ENCODE measurements at places on chromosomes 7 and 10.

- DNase-seq: no peak
Measured at GRCh38 chr10:71085689-71086438, 126.5 kb upstream of the UNC5B start.

DNA sequence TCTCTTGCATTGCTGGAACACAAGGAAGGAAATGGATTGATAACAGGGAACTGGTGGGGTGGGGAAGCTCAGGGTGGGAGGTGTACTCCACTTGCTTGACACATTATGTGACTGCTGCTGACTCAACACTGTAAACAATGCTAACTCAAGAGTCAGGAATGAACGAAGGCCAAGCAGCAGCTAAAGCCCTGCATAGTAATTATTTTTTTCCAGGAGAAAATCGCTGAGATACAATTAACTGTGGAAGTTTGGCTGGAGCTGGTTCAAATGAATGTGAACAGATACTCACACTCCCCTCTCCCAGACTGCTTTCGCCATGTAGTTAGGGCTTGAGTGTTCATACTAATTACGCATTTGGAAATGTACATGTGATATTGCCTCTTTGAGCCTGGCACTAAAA is 170.9 kb upstream of the AOAH start:
- DNase-seq: no peak

DNA sequence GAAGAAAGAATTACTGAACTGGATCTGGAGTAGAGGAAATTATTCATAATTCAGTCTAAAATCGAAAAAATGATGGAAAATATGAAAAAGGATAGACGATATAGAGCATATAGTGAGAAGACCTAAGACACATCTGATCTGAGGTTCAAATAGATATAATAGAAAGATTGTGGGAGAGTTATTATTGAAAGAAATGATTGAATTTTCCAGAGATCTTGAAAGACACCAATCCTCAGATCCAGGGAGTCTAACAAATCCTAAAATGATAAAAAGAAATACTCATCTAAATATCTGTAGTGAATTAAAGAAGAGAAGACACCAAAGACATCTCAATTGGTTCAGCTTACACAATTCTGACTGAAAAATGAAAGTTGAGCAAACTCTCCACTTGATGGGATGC is 12.9 kb downstream of the TCAF1 start:
- no peak for DNase-seq

DNA sequence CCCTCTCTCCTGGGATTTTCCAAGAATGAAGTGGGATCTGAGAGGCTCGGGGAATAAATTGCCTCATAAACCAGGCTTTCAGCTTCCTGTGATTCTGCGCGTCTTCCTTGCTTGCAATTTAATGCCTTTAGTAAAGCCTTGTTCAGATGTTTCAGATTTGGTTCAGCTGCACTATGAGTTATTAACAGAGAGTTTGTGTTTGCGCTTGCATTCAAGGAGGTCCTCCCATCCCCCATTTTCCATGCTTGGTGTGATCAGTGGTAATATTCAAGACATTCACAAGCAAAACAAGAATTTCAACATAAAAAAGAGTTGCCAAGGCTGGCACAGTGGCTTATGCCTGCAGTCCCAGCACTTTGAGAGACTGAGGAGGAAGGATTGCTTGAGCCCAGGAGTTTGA is 1068.9 kb downstream of the TYW1 start:
- DNase-seq: no peak

- no peak for DNase-seq
Measured at GRCh38 chr10:89419548-89419947, 5.2 kb downstream of the IFIT5 start.

DNA sequence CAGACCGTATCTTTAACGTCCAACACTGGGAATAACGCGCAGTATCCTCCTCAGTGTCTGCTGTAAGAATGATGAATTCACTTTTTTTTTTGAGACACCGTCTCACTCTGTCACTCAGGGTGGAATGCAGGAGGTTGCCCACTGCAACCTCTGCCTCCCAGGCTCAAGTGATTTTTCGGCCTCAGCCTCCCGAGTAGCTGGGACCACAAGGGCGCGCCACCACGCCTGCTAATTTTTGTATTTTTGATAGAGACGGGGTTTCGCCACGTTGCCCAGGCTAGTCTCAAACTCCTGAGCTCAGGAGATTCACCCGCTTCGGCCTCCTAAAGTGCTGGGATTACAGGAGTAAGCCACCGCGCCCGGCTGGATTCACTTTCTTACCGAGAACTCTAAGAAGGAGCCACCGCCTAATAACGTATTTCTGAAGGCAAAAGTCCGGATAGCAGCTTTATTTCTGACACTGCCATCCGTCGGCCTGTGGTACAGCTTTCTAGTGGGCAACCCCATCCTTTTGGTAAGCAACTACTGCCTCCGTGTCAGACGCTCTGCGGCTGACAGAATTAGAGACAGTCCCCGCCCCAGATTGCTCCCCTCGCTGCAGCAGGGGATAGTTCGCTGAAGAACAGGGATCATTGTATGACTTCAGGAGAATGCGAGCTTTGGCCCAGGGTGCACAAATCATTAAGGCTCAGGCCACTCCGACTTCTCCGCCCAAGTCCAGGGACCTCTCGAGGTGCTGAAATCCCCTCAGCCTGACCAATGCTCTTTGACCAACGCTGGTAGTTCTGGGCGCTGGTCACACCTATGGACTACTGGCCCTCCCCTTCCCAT is 662 bp downstream of the POLR3A start:
- peak; percentile 34 for DNase-seq

DNA sequence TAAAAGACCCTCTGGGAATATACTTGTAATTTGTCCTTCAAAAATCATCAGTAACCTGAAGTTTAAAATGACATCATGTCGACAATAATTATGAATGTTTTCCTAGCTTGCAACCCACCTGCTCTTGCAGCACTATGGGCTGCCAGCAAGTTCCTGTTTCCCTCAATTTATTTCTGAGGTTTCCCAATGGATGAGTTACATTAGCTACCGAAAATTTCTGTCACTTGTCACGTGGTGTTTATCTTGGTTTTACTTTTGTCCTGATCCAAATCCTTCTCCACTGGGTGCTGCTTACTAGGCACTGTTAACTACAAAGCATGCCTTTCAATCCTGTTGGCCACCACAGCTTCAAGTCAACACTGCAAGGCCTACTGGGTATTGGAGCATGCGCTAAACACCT is 31.5 kb downstream of the GIMAP8 start:
- no peak for DNase-seq

DNA sequence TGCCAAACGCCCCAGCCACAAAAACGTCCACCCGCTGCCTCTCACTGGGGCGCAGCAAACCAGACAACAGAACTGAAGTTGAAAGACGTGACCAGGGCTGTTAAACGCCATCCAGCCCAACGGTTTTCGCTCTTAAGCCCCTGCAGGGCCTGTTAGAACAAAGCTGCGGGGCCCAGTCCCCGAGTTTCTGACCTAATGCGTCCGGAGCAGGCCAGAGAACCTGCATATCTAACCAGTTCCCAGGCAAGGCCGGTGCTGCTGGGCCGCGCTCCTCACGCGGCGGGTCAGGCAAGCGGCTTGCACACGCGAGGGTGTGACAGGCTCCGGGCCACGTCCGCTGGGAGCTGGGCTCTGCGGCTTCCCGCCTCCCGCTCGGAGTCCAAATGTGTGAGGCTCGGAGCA is 87.0 kb downstream of the PTPRN2 start:
- no peak for DNase-seq

GRCh38 chr7:103148131-103148993 is 537 bp downstream of the NAPEPLD start:
- no peak for DNase-seq

DNA sequence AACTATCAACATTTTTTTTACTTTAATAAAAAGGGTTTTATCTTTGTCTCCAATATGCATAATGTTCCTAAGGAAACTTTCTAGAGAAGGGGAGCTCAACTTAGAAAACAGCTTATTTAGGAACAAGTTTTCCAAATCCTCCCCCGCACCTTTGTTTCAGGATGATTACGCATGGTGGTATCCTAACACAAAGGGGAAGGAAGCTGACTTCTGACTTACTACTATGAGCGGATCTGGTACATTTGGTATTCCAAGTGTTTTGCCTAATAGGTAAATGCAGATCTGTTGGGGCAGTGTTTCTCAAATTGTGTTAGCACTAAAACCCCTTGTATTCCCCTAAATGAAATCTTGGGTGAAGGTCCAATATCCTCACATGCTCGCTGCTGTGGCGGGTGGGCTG is 229.3 kb upstream of the KLF14 start:
- no peak for DNase-seq

- peak; percentile 60 for DNase-seq
Measured at GRCh38 chr7:151632750-151633515, 113.2 kb upstream of the RHEB start.

- no peak for DNase-seq
Measured at GRCh38 chr10:7520507-7521485, 110.0 kb upstream of the SFMBT2 start.

GRCh38 chr7:17132726-17133125 is 165.7 kb upstream of the AHR start:
- no peak for DNase-seq

DNA sequence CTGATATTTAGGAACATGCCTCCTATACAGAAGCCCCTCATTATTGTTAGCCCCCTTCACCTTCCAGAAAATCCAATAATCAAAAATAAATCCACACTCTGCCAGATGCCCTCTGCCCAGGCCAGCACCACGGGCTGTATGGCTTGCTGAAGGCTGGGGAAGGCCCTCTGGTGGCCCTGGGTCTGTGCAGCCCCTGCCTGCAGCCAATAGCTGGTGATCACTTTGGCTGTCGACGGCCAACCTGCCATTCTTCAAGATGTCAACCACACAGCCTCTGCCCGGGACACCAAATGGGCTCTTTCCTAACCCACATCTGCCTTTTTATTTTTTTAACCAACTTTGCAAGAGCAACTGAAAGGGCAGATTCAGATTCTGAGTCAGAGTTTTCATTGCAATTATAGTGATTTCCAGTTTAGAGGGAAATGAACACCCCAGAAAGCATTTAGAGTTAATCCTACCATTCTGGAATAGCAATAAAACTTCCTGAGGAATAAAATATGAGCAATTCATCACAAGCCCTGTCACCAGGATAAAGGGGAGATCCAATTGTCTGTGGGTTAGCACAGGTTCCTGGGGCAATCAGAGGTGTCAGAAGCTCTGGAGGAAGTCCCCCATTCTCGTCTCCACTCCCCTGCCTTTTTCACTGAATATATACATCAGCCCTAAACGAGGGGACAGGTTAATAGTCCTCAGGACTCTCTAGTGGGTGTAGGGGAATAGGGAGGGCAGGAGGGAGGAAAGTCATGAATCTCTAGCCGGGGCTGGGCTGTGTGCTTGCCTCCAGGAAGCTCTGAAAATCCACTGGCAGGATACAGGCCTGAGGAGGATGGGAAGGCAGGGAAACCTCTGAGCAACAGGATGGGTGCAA is 211.3 kb downstream of the GRID1 start:
- no peak for DNase-seq

DNA sequence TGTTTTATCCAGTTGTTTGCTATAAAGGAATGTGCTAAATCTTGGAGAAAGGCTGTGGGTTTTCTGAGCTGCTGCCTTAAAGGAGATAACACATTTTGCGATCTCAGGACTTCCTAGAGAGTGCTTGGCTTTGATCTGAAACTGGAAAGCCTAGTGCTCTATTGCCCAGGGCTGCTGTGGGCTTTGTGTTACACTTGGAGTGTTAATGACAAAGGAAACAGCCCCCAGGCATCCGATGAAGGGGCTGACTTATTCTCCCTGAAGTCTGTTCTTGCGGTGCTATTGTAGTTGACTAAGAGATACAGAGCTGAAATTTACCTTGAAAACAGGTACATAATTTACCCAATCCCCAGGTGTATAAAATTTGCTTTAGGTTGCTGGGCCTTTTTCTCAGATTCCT is 74.5 kb downstream of the SND1 start:
- DNase-seq: no peak

GRCh38 chr7:87735360-87735759 is 107.2 kb downstream of the RUNDC3B start:
- no peak for DNase-seq

GRCh38 chr7:98187138-98187502 is 24.1 kb upstream of the BHLHA15 start:
- no peak for DNase-seq

GRCh38 chr10:60465801-60466200 is 76.1 kb upstream of the ANK3 start:
- no peak for DNase-seq

DNA sequence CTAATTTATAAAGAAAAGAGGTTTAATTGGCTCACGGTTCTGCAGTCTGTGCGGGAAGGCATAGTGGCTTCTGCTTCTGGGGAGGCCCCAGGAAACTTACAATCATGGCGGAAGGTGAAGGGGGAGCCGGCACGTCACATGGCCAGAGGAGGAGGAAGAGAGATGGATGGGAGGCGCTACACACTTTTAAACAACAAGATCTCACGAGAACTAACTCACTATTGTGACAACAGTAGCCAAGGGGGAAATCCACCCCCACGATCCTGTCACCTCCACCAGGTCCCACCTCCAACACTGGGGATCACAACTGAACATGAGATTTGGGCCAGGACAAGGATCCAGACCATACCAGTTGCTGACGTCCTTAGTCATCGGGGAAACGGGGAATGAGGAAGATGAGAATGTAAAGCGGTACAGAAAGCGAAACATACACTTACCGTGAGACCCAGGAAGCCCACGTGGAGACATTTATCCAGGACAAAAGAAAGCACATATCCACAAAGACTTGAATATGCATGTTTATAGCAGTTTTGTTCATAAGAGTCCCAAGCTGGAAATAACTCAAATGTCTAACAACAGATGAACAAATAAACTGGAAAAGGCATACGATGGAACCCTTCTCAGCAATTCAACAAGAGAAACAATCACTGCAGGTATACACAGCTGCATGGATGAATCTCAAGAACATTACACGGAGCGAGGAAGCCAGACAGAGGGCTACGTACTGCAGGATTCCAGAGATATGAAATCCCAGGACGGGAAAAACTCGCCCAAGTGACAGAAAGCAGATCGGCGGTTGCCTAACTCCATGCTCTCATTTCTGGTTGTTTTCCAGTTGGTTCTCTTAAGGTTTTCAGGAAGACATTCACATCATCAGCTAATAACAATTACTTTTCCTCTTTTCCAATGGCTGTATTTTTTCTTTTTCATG is 26.2 kb upstream of the INPP5A start:
- no peak for DNase-seq

DNA sequence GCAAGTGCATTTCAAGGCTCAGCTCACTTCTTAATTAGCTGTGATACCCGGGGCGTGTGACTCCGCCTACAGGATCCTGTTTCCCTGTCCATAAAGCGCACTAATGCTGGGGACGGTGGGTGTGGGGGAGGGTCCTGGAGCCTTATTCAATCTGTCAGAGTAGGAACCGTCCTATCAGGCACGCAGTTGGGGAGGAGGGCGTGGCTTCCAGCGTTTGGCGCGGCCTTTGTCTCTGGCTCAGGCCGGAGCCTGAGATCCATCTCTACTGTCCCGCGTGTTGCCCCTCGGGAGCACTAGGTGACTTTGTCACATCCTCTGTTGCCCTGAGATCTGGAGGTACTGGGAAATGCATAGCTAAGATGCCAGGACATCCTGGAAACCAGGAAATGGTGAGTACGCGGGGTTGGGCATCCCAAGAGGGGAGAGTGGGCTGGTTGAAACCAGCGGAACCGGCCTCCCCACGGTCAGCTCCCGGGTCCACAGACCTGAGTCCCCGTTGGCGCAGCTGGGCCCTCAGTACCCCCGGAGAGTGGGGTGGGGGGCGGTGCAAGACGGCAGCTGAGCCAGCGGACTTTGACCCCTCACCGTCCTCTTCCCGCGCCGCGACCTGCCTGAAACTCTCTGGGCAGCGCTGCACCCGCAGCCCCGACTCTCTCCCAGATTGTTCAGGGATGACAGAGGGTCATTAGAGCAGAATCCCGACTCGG is 104.4 kb upstream of the ZNF92 start:
- peak; percentile 82 for DNase-seq
